ENCODE measurements at places on chromosomes 12 and 14. TPM values are rescaled to one million over a fixed set of nuclear protein-coding genes. Genes with fewer than 3 reads are reported as not detected.

GRCh38 chr12:55692631-55693322 lies 14.9 kb downstream of the ITGA7 start:
- no peak for DNase-seq

- DNase-seq = peak; percentile 53
Observed at GRCh38 chr14:34718750-34719304, 4.4 kb upstream of the CFL2 start.

DNA sequence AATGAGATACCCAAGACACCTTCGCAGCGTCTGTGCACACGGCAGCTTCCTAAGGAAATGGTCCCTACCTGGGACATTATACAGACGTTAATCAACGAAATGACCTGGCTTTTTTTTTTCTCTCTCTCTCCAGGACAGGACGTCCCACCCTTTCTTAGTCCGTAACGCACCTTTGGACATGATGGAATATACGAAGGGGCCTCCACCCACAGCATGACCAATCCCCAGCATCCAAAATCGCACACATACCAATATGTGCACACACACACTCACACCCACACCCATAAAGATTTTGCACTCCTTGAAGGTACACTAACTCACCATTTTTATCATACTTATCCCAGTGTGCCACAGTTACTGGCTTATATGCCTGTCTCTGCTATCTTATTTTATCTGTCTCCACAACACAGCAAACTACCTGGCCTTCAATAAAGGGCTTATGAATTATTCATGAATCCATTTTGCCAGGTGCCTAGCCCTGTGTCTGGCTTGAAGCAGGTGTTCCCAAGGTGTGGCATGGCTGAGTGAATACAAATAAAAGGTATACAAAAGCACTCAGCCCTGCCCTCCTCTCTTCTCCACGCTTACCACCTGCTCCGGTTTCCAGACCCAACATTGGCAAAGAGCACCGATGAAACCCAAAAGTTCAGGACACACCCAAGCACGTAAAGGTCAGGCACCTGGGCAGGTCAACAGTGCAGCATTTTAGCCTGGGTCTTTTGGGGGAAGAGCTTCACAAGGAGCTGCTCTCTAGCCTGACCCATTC lies 2.2 kb downstream of the SCNN1A start:
- no peak for DNase-seq

GRCh38 chr14:72752034-72752412 lies 141.9 kb downstream of the DPF3 start:
- DNase-seq = no peak

GRCh38 chr12:49188201-49188915 lies 522 bp downstream of the TUBA1A start:
- peak; percentile 86 for DNase-seq

- peak; percentile 44 for DNase-seq
Observed at GRCh38 chr12:26044007-26044394, 80.8 kb downstream of the BHLHE41 start.

DNA sequence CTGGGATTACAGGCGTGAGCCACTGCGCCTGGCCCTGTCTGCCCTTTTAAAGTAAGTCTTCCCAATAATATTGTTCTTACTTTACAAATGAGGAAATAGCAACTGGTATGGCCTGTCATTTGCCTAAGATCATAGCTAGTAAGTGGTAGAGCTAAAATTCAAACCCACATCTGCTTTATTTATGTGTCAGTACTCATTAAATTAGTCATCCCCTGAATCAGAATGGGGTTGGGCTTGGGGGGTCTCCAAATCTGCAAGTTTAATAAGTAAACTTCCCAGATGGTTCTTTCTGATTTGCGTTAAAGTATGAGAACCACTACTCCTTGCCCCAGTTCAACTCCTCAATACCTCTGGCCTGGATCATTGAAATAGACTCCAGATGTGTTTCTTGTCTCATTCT lies 96.2 kb downstream of the FAR2 start:
- DNase-seq = no peak

DNA sequence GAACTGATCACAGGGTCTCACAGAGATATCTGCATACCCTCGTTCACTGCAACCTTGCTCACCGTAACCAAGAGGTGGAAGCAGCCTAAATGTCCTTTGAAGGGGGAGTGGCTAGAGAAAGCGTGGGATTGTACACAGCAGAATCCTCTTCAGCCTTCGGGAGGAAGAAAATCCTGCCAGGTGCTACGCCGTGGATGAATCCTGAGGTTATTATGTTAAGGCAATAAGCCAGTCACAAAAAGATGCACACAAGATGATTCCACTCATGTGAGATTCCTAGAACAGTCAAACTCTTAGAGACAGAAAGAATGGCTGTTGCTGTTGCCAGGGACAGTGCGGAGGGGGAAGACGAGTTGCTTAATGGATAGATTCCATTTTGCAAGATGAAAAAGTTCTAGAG lies 39.6 kb upstream of the SFSWAP start:
- DNase-seq = no peak

DNA sequence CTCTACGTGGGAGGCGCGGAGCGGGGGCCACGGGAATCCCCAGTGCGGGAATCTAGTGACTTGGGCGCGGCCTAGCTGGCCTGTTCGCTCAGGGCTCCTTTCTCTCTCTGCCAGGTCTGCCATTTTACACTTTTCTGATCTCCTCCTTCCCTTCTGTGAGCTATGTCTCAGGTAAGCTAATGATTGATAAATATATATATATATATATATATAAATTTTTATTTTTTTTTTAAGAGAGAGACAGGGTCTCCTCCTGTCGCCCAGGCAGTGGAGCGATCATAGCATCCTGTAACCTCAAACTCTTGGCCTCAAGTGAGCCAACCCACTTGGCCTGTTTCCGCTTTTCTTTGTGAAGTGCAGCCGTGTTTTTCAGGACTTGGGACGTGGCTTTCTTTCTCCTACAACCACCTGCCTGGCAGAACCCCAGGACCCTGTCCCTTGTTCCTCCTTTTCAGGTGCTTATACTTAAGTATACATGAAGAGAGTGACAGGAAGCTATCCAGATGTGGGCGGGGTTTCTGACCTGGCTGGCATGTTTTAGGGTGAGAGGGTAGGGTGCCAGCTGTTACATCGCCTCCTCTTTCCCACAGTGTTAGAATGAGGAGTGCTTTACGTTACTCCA lies 547 bp downstream of the ZNF140 start:
- no peak for DNase-seq

DNA sequence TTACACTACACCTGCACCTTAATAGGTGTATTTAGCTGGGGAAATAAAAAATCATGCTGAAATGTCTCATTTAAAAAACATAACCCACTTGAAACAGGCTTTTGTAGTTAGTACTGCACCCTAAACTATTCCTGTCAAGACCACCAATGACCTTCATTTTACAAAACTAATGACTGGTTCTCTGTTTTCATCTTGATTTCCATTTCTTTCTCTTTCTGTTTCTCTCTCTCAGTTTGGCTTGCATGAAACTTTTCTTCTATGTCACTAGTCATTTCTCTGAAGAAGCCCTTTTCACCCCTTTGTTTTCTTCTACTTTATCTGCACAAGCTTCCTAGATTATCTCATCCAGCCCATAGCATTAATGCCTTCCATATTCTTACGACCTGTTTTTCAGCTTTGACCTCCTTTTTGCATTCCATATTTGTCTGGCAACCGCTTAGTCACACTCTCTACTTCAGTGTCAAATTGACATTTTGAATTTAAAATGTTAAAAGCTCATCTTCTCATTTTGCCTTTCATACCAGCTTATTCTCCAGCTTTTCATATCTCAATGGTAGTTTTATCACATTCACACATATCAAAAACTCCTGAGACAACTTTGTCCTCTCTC lies 32.7 kb upstream of the KLRF1 start:
- no peak for DNase-seq

DNA sequence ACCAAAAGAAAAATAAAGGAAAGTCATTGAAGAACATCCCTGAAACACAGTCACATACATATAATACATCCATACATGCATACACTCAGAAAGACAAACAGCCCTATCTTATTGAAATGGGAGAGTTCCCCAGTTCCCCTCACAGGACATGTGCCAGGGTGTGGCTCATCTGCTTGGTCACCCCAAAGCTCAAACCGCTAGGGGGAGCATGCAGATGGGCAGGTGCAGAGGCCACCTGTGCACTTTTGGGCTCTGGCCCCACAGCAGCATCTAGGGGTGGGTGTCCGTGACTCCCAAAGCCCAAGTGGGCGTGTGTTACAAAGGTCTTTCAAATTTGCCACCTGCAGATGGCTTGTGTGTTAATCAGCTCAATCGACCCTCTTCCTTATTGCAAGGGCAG lies 75.2 kb downstream of the CMAS start:
- DNase-seq = no peak

DNA sequence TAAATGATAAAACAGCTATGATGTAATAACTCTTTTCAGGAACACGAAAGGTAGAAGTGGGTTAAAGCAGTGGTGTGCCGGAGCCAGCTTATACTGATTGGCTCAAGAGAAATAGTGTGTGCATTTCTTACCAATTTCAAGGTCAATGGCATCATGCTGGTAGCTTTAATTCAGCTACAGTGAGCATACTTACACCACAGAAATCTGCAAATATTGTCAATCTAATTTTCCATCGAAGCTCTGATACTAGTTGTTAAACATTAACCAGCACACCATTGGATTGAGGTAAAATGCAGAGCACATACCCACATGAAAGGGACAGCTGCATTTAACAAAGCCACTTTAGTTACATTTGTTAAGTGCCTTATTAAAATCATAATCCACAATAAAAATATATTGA lies 225.7 kb downstream of the KCNC2 start:
- DNase-seq = no peak

DNA sequence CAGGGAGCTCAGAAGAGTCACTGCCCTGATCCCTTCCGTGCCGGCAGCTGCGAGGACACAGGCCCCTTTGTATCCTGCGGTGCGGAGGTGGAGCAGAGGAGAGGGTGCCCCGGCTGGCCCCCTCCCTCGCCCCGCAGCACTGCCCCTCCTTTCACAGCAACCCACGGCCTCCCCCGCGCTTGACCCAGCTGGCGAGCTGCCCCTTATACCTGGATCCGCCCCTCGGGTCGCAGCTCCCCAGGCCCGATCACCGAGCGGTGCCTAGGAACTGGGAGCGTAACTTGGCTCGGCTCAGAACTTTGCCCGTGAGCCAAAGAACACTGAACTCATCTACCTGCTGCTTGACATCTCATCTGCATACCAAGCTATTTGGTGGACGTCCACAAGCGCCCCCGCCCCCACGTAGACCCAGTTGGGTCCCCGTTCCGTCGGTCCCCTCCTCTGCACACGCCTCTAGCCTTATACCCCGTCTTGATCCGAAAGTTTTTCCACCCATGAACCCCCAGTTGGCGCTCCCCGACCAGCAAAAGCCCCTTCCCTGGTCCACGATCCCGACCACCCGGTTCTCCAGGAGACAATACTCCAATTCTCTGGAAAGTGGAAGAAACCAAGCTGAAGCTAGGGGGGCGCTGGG lies 697 bp upstream of the DNAJC14 start:
- no peak for DNase-seq

GRCh38 chr12:91264178-91264577 lies 81.6 kb upstream of the DCN start:
- DNase-seq = no peak

DNA sequence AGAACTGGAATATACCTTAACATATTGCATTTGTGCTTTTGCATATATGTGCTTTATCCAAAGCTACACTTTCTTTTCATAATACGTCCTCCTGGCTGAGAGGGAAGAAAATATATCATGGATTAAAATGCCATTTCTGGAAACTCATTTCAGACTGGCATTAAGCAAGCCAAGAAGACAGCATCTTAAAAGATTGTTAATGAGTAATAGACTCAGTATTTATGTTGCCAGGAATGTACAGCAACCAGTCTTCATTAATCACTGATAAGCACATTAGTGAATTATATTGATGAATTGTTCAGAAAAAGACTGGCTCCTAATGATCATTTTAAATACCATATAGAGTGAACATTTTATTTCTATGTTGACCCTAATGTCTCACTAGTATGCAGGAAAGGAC lies 134.9 kb upstream of the IFNG-AS1 start:
- DNase-seq = no peak

DNA sequence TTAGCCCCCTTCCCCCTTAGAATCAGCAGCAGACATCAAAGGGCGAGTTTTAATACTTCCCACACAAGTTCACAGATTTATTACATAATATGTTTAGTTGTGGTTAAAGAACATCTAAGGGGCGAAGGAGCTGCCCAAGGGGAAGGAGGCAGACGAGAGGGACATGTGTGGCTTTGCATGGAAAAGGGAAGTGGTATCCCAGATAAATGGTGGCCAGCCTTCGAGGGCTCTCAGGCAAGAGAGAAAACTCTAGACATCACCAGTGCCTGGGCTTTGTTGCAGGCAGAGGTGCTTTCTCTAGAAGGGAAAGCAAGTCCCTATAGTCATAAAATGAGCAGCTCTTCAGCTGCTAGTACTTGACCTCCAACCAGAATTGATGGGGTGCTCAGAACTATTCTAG lies 121.2 kb downstream of the CACNA1C start:
- no peak for DNase-seq

GRCh38 chr14:49598485-49599300 lies at the start of gene LRR1:
TSS of gene LRR1 (plus strand) at chr14:49598940. CDS start at chr14:49599021, 81 bp downstream.
- peak; percentile 96 for DNase-seq

GRCh38 chr14:56378475-56378877 lies 201.1 kb upstream of the TMEM260 start:
- DNase-seq = no peak

GRCh38 chr12:53184828-53185227 lies 4.1 kb upstream of the CSAD start:
- DNase-seq = no peak

JDP2 gene
- 41.2 TPM for polyA plus RNA-seq

CBLN3 gene
- polyA plus RNA-seq = 2.5 TPM

ZFHX2 gene
- 1.4 TPM for polyA plus RNA-seq

B4GALNT1 gene
- polyA plus RNA-seq = 3.0 TPM

SPRYD3 gene
- 17.3 TPM for polyA plus RNA-seq

MYF5 gene
- 28.4 TPM for polyA plus RNA-seq

NTS gene
- 1.5 TPM for polyA plus RNA-seq

RD3L gene
- polyA plus RNA-seq = not detected

SLC11A2 gene
- 22.3 TPM for polyA plus RNA-seq
